ENCODE measurements at places on chromosomes 6 and 20. TPM values are rescaled to one million over a fixed set of nuclear protein-coding genes. Genes with fewer than 3 reads are reported as not detected.

GRCh38 chr6:36515844-36516243 is 31.4 kb downstream of the STK38 start:
- DNase-seq: no peak

DNA sequence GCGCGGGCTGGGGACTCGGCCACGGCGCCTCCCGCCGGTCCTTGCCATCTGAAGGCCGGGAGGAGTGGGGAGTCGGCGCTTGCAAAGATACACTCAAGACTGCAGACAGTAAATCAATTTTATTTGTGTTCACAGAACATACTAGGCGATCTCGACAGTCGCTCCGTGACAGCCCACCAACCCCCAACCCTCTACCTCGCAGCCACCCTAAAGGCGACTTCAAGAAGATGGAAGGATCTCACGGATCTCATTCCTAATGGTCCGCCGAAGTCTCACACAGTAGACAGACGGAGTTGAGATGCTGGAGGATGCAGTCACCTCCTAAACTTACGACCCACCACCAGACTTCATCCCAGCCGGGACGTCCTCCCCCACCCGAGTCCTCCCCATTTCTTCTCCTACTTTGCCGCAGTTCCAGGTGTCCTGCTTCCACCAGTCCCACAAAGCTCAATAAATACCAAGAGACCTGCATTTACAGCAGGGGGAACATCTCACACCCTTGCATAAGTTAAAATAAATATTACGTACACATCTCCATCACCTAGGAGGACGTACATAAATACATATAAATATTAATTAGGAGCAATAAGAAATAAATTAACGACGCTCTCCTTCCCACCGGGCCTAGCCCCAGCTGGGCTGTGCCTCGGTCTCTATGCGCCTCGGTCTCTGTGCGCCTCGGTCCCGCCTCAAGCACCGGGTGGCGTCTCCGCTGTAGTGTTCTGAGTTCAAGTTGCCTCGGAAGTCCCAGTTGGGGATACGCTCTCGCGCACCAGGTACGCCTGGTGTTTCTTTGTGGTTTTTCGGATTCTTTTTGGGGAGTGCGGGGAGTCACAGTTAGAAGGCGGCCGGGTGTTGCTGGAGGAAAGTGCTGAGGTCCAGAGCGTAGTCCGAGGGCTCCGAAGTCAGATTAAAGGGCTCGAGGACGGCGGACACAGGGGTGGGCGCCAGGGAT is 889 bp upstream of the FLOT1 start:
- DNase-seq: peak; percentile 57

GRCh38 chr6:40348591-40348990 is 238.6 kb downstream of the LRFN2 start:
- DNase-seq: no peak

DNA sequence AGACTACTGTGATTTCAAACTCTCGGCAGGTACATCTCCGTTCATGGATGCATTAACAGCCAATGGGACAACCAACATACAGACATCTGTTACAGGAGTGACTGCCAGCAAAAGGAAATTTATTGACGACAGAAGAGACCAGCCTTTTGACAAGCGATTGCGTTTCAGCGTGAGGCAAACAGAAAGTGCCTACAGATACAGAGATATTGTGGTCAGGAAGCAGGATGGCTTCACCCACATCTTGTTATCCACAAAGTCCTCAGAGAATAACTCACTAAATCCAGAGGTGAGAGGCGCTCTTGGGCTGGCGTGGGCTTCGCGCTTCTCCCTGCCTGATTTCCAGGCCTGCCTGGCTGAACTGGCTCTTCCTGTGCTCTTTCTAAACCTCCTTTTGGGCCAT is 68.4 kb downstream of the RPP40 start:
- no peak for DNase-seq

DOK5 gene
- 10.9 TPM for total RNA-seq

GSTA2 gene
- total RNA-seq: not detected

GGTLC1 gene
- not detected for total RNA-seq

DNA sequence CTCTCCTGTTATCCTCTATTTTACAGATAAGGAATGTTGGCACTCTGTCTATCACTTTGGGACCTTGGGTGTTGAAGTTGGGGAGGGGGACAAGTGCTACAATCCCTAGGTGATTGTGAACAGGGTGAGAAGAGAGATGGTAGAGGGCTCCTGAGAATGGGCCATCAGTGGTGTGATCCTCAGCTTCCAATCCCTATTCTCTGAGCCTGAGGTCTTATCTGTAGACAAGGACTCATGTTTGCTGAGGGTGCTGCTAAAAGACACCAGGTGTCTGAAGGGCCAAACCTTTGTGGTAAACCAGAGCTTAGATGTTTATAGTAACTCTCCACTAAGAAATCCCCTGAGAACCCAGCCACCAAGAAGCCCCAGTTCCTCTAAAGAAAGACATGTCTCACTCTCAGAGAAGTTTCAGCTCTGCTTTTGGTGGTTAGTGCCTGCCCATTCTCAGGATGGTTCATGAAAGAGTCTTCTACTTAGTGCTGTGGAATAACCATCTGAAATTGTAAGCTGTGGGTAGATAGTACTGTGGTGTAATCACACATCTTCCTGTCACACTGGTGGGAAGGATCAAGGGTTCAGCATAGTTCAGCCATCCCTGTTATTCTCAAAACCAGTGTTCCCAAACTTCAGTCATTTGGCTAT is 58.2 kb upstream of the IL20RA start:
- no peak for DNase-seq

GRCh38 chr6:25366903-25367545 is 87.8 kb downstream of the CARMIL1 start:
- no peak for DNase-seq

SIRPB2 gene
- total RNA-seq: 5.4 TPM

- no peak for DNase-seq
These were observed 3.6 kb upstream of the KCNB1 start for GRCh38 chr20:49486064-49486463.

DNA sequence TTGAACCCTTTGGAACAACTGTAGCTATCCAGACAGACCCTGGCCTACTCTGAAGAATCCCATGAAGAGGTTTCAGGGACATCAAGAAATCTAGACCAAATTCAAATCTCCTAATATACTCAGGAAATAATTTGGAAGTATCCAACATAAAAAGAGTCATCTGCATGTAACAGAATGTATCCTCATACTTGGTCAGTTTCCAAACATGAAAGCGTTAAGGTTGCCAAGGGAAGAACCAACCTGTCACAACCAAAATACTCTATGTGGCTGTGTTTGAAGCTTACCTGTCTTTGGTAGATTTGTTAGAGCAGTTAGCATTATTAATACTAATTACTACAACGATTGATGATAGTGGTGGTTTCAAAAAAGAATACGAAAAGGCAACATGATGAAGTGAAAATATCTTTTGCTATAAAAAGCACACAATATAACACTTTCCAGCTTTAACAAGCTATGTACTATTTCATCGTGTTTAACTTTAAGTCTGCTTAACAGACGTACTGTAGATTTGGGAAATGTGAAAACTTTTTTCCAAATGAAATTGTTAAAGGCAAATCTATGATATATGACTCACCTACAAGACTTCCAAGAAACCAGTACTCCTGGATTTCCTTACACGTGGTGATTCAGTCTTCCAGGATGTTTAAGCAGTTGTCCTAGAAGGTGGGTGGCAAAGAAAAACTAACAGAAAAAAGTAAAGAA is 46.6 kb upstream of the ENPP1 start:
- no peak for DNase-seq

OXT gene
- 0.92 TPM for total RNA-seq

TFAP2A gene
- total RNA-seq: 0.44 TPM

- DNase-seq: no peak
These were observed 114.1 kb downstream of the NRN1 start for GRCh38 chr6:5892669-5893068.

CDH26 gene
- total RNA-seq: 1.4 TPM

C6orf15 gene
- not detected for total RNA-seq

LAMP5 gene
- not detected for total RNA-seq

- no peak for DNase-seq
These were observed 68.4 kb upstream of the PHIP start for GRCh38 chr6:79146421-79146820.

DNA sequence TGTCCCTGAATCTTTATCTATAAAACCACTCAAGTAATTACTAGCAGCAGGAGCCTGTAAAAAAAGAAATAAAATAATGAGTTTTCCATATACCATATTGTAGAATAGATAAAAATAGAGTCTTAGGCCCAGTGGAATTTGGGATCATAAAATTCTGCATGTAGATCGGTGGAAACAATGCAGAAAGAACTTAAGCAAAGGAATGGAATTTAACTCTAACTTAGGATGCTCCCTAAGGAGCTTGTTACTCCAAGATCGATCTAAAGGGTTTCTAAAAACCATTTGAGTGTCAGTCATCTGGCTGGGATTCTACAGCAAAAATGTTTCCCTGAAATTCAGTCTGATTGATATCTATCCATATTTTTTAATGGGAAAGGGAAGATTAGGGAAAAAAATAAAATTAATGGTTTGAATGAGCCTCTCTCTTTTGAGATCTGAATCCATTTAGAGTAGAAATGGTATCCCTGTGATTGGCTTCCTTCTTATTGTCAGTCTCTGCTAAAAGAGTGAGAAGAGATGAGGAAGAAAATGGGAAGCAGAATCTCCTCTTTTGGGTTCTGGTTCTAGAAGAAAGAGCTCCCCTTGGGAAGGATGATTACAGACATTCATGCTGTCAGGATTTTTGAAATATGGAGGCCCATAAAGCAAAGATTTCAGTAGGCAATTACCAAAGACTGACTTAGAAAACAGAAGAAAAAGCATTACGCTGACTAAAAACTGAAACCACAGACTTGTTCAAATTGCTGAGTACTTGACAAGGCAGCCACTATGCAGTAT is 564.3 kb upstream of the MARCKS start:
- no peak for DNase-seq

- DNase-seq: no peak
These were observed 951 bp upstream of the OLIG3 start for GRCh38 chr6:137494988-137495702.

CCN2 gene
- total RNA-seq: 194 TPM

BPIFB2 gene
- total RNA-seq: not detected

GRCh38 chr20:50062006-50062838 is 50.7 kb downstream of the UBE2V1 start:
- DNase-seq: no peak

- DNase-seq: no peak
These were observed 14.6 kb upstream of the HLA-F start for GRCh38 chr6:29708432-29709179.

Data from left cardiac atrium (tissue), 4 donors.